Fibroblast of skin of left quadriceps (primary cell): ENCODE measurements at places on chromosomes 1 and 21.

DNA sequence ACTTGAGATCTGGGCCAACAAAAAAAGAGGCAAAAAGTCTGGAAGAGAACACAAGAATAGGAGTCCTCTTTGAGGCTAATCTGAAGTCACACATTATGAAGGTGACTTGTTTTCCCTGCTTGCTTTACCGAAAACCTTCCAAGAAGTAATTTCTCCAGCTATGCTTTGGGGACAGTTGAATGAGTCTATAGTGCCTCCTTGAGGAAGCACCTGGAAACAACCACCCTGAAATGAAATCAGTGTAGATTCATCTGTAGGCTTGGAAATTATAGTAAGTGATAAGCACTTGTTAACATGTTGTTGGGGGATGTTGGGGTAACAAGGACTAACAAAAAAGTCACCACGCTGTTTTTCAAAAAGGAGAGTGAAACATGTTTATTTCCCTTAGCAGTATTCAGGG is 23.4 kb upstream of the RPTN start:
- no peak for DNase-seq

DNA sequence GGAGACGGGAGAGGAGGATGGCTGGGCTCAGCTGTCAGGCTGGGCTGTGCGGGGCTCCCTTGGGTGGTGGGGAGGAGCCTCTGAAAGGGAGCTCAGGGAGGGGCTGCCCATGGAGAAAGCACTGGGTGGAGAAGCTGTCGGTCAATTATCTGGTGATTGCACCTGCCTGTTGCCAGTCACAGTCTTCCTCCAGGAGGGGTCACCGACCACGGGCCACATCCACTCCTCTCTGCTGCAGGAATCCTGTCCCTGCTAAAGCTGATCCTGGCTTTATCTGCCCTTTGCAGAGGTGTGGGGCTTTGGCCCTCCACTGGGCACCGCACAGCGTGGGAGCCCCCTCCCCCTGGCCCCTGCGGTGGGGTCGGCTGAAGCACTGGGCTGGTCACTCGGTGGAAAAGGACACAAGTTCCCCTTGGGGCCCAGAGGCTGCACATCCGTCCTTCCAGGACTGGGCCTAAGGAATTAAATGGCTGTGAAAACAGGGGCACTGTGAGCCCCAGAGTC is 21.8 kb upstream of the COL18A1 start:
- no peak for DNase-seq

DNA sequence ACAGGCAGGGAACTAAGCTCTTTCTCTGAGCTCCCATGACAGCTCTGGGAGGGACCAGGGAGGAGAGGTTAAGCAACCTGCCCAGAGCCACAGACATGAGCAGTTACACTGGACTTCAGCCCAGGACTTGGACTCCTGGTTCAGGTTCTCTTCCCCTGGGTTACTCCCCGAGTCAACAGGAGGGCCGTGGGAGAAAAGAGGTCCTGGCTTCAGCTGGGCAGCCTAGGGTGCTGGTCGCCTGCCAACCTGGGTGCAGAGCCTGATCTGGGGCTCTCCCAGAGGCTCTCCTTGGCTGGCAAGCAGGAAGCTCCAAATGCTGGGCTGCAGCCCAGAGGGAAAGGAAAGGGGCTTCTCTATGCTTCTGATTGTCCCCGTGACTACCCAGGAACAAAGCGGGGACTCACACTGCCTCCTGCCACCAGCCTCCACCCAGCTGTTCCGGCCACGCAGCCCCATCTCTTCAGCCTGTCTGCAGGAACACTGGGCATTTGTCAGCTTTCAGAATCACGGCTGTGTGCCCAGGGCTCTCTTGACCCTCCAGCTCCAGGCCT is 141.8 kb downstream of the HIVEP3 start:
- no peak for DNase-seq

- no peak for DNase-seq
Measured at GRCh38 chr1:26239936-26240335, 5.9 kb downstream of the CEP85 start.

DNA sequence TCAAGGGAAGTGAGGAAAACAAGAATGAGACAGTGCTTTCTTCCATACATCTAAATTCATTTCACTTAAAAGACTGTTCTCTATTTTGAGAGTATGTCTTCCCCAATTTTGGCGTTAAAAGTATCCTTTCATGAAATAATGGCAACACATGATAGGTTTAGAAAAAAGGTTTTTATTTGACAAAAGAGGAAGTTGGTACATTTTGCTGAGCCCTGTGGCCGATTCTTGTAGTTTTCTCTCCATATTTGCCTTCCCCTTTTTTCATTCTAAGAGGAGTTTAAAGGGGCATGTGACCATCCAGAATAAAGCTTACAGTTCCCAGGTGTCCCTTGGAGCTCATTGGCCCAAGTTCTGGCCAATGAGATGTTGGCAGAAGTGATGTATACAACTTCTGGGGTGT is 140.4 kb upstream of the KCNE2 start:
- DNase-seq: no peak

- no peak for DNase-seq
Measured at GRCh38 chr1:167450843-167451242, 67.5 kb downstream of the CD247 start.

- no peak for DNase-seq
Measured at GRCh38 chr1:227093309-227093708, 153.2 kb downstream of the COQ8A start.

DNA sequence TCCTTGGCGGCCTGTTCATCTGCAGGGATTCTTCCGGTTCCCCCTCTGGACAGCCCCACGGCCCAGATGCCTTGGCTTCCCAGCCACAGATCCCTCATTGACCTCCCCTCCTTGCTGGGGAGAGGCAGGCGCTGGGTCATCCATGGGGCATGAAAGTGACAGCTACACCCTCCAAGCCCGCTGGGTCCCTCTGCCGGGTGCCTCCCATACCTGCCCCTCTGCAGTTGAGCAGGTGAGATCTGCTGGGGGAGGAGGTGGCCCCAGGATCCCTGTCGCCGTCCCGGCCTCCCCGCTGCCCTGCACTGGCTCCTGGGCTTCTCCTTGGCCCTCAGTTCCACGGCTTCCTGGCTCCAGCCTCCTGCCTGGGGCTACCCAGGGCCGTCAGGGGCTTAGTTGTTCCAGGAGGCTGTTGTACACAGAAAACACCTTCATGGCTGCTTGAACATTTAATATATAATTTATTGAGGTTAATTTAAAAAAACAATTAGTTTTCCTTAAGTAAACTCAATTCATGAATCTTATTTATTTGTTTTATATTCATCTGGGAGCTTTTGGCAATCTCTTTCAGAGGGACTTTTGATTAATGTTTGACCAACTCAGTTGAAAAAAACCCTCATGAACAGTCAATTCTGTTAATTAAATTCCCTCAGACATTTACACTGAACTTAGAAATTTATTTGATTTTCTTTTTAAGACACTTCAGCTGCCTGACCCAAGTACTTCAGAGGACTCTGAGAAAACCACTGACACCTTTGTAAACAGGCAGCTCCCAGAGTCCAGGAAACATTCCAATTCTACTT is 67.6 kb upstream of the ABCG1 start:
- DNase-seq: no peak

GRCh38 chr21:44089001-44089911 is 17.9 kb upstream of the PWP2 start:
- no peak for DNase-seq

DNA sequence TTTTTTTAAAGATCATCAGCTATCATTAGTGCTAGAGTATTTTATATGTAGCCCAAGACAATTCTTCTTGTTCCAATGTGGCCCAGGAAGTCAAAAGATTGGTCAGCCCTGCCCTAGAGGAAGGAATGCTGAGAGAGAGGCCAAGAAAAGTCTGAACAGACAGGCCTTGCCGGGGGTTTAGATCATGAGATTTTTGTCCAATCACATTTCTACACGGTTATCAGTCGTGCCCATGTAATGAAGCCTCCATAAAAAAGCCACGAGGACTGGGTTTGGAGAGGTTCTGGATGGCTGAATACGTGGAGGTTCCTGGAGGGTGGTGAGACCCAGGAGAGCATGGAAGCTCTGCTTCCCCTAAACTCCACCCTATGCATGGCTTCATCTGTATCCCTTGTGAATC is 24.3 kb upstream of the ENO1 start:
- DNase-seq: no peak
